SK-N-MC (cell line): ENCODE measurements at places on chromosomes 3 and 15.
A peak's percentile ranks its signal among the peaks of the same experiment; 100 is the strongest.

GRCh38 chr3:25191673-25192072 lies 236.4 kb upstream of the RARB start:
- peak; percentile 28 for DNase-seq

DNA sequence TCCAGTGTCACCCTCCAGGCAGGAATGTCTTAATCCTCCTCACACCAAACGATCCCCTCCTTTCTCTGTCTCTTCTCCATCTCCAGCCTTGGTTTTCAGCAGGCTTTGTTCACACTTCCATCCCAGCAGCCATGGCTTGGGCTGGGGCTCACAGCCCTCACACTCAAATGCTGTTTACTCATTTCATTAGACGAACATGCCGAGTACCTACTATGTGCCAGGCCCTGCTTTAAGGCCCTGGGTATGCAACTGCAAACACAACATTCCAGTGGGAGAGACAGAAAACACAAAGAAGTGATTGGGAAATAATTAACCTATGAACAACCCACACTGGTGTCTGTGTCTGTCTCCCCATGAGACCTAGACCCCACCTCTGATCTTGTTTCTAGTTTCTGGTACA lies 43.9 kb downstream of the LYZL4 start:
- DNase-seq: no peak

GRCh38 chr3:62892951-62893350 lies 17.7 kb upstream of the CADPS start:
- DNase-seq: no peak

- peak; percentile 42 for DNase-seq
Measured at GRCh38 chr3:73215281-73215680, 153.8 kb downstream of the EBLN2 start.

GRCh38 chr15:65029736-65030208 lies 333 bp upstream of the MTFMT start:
- no peak for DNase-seq
